ENCODE measurements at places on chromosomes 13 and 19.

GRCh38 chr13:86906127-86906874 lies 764.9 kb upstream of the SLITRK5 start:
- no peak for DNase-seq

- DNase-seq = no peak
Observed at GRCh38 chr13:20394506-20394905, 131.2 kb downstream of the CRYL1 start.

- DNase-seq = no peak
Observed at GRCh38 chr13:33089311-33089710, 73.1 kb downstream of the KL start.

GRCh38 chr19:35055715-35056179 lies 14.2 kb downstream of the HPN start:
- peak; percentile 76 for DNase-seq

- no peak for DNase-seq
Observed at GRCh38 chr13:34358811-34359513, 541.0 kb downstream of the RFC3 start.

DNA sequence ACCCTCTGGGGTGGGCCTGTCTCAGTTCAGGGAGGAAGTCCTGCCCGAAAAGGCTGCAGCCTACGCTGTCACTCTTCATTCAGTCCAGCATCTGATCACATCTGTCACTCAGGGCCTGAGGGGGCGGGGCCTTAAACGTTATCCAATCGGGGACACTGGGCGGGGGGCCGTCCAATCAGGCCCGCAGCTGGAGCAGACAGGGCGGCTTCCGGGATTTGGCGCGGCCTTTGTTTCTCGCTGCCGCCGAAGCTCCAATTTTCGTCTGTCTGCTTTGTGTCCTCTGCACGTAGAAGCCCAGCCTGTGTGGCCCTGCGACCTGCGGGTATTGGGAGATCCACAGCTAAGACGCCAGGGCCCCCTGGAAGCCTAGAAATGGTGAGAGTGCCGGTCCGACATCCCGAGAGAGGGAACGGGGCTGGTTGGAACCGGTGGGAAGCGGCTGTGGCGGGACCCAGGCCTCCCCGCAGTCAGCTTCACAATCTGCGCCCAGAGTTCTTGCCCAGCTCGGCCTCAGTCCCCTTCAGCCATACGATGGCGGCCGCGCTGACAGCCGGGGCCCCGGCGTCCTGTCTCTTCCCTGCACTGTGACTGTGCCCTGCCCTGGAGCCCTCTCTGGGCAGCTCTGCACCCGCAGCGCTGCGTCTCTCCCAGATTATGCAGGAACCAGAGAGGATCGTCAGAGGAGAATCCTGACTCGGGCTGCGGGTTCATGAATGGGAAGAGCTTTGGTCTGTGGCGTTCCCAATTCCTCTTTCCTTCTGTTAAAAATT lies at the start of gene ZNF730:
ZNF730 (plus strand) TSS at position 224 of the 770 bp plus-strand sequence; CDS start at position 373, 149 bp downstream.
- DNase-seq = peak; percentile 88

GRCh38 chr13:50911937-50912795 lies 2.6 kb downstream of the RNASEH2B start:
- peak; percentile 98 for DNase-seq
